HCT116 (cell line): ENCODE measurements at places on chromosomes 3 and 15. TPM values are rescaled to one million over a fixed set of nuclear protein-coding genes. Genes with fewer than 3 reads are reported as not detected.

GRCh38 chr3:78762121-78762520 is 1005.7 kb downstream of the ROBO1 start:
- DNase-seq = no peak

- DNase-seq = peak; percentile 57
These were observed 125.1 kb downstream of the TIGIT start for GRCh38 chr3:114418724-114419543.

- DNase-seq = no peak
These were observed 531.0 kb upstream of the NR2F2 start for GRCh38 chr15:95799286-95800200.

The CLDN1 gene
- 0.20 TPM for total RNA-seq

The ANKRD34C gene
- not detected for total RNA-seq

The ARHGEF26 gene
- total RNA-seq = 7.2 TPM

GRCh38 chr3:184085389-184085852 is 11.4 kb upstream of the HTR3E start:
- DNase-seq = no peak

GRCh38 chr3:142507241-142507640 is 59.4 kb upstream of the XRN1 start:
- no peak for DNase-seq

- no peak for DNase-seq
These were observed 184.7 kb upstream of the TTC14 start for GRCh38 chr3:180417241-180417640.

GRCh38 chr15:48423896-48424475 is 92.8 kb downstream of the DUT start:
- no peak for DNase-seq

GRCh38 chr15:39313467-39313866 is 267.4 kb upstream of the THBS1 start:
- no peak for DNase-seq

The FGF12 gene
- total RNA-seq = 0.07 TPM

The RTP3 gene
- total RNA-seq = not detected

DNA sequence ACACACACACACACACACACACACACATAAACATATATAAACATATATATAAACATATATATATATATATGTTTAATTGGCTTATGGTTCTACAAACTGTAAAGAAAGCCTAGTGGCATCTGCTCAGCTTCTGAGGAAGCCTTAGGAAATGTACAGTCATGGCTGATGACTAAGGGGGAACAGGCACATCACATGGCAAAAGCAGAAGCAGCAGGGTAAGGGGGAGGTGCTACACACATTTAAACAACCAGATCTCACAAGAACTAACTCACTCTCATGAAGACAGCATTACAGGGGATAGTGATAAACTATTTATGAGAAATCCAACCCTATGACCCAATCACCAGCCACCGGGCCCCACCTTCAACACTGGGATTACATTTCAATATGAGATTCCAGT is 922.9 kb downstream of the SI start:
- DNase-seq = no peak

GRCh38 chr15:65089206-65089824 is 12.8 kb downstream of the KBTBD13 start:
- no peak for DNase-seq

- DNase-seq = no peak
These were observed 21.3 kb downstream of the IGF1R start for GRCh38 chr15:98669638-98670037.

GRCh38 chr15:82165948-82166376 is 96.6 kb downstream of the EFL1 start:
- DNase-seq = no peak

DNA sequence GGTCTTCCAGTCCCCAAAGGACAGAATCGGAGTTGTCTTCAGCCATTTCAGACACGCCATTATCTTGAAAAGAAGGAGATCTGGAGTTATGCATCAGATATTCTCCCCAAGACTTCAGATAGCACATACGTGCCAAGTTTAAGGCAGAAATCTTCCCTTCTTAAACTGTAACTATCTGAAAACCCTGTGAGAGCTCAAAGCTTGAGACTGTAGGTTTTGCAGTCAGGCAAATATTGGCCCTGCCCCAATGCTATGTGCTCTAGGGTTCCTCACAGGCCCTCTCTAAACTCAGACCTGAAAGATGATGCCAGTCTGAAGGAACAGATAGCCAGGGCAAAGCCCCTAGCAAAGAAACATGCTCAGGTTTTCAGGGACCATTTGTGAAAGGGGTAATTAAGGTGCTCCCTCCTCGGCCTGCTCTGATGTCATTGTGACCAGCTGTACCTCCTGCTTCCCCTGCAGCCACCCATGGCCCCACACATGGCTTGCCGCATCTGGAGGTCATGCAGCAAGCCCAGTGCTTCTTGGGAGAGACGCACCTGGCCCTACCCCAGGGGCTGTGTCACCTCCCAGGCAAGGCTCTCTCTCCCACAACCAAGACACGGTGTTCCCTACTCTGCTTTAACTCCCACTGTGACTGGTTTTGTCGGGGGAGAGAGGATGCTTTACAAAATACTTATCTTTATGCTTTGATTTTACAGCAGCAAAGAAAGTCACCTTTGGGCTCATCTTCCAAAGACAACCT is 53.4 kb upstream of the POMGNT2 start:
- DNase-seq = no peak

- no peak for DNase-seq
These were observed 55.0 kb upstream of the TIPARP start for GRCh38 chr3:156619376-156619775.
